ENCODE measurements at places on chromosomes 5 and 9.

GRCh38 chr9:37611961-37612360, 19.6 kb upstream of the TOMM5 start:
- DNase-seq, result no peak

DNA sequence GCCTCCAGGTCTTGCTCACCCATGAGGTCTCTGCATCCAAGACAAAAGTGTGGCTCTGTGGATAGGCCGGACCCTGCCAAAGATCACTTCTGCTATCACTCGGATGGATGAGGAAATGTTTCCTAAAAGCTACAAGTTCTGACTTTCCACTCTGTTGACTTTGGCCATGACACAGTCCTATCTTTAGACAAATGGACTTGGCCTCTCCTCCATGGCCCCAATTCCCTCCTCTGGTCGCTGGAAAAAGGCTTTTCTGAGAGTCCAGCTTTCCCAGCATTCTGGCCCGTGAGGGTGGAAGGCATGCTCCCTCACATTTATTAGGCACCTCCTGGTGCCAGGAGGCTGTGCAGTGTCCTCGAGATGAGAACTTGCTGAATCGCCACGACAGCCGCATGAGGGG, 83.1 kb downstream of the COL27A1 start:
- no peak for DNase-seq

- DNase-seq, result no peak
Observed at GRCh38 chr5:17290540-17290974, 73.1 kb downstream of the BASP1 start.

DNA sequence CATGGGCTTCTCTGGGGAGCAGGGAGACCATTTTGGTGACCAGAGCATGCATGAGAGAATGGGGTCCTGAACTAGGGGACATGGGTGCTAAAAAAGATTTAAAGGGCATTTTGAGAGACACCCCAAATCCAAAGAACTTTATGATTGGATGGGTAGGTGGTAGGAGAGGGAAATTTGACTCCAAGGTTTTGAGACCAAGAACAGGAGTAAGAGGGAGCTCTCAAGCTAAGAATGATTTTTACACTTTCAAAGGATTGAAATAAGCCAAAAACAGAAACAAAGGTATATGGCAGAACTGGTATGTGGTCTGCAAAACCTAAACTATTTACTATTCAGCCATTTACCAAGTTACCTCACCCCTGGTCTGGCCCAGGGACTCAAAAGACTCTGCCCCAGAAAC, 318.2 kb upstream of the CLINT1 start:
- DNase-seq, result no peak

DNA sequence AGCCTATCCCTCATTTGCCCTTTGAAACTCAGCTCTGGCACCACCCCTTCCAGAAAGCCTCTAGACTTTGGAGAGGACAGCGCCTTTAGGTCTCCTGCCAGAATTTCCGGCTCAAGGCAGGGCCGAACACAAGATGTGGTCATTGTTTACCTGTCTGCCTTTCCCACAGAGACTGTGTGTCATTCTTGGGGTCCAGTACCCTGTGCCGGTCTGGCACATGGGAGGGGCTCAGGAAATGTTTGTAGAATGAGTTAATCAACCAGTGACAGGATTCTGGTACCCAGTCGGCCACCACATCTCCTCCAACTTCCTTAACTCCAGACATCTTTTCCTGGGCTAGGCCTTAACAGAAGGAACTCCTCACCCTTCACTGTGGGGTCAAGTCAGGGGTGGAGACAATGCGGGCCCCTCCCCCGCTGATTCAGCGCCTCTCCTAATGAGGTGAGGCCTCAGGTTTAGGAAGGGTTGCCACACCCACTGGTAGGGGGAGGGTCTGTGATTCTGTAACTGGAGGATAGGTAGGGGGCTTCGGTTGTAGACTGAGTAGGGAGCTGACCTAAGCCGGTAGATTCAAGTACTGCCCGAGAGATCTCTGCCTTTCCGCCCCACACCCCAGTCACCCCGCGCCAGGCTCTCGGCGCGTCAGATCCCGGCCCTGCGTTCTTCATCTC, 29.3 kb downstream of the PCDH1 start:
- DNase-seq, result no peak

GRCh38 chr9:98520221-98520960, 188.3 kb downstream of the GABBR2 start:
- no peak for DNase-seq

GRCh38 chr9:133154097-133154989, 9.4 kb downstream of the GBGT1 start:
- no peak for DNase-seq

- DNase-seq, result no peak
Observed at GRCh38 chr5:59390074-59390659, 503.4 kb downstream of the PDE4D start.

GRCh38 chr9:92763721-92764380, 782 bp downstream of the BICD2 start:
- peak; percentile 29 for DNase-seq

GRCh38 chr5:54981928-54982327, 3.5 kb downstream of the ESM1 start:
- no peak for DNase-seq

- DNase-seq, result no peak
Observed at GRCh38 chr9:27541740-27542139, 12.1 kb upstream of the MOB3B start.

- no peak for DNase-seq
Observed at GRCh38 chr5:138651058-138651766, 76.0 kb upstream of the HSPA9 start.

DNA sequence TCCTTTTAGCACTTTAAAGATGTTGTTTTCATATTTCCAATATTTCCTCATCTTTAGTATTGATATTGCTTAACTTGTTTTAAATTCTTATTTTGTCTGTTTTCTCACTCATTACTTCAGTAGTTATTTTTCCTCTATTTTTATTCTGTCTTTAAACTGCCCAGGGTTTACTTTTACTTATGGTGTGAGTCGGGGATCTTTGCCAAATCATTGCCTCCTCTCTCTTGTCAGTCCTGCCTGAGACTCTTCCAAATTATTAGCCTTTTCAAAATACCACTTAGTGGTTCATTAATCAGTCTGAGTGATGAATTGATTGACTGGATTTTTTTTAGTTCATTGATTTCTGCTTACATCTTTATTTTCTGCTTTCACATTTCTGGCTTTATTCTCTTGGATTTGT, 72.9 kb downstream of the SH3GL2 start:
- DNase-seq, result no peak

DNA sequence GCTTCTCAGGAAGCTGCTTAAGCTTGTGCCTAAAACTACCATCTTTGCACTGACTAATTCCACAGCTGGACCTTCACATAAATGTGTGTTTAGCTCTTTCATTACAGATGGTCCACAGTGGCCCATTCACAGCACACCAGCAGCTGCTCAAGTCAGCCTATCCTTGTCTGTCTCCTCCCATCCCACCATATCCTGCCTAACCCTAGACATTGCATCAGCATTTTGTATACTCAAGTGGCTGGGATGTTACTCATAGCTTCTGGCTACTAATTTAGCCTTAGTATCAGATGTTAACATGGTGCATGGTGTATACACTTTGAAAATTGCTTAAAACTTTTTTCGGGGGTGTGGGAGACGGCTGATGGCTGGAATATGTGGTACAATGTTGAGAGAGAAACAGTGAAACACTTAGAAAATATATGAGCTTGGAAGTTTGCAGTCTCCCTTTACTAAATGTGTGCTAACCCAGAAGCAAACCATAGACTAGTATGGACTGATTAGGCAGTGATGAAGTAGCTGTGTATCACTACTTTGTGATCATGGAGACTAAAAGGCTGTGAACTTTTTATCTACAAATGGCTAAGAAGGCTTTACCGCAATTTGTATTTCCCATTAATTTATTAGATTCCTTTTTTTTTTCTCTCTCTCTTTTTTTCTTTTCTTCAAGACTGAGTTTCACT, 83.1 kb downstream of the JMY start:
- DNase-seq, result no peak

- DNase-seq, result no peak
Observed at GRCh38 chr5:67012171-67012570, 184.4 kb downstream of the CD180 start.

DNA sequence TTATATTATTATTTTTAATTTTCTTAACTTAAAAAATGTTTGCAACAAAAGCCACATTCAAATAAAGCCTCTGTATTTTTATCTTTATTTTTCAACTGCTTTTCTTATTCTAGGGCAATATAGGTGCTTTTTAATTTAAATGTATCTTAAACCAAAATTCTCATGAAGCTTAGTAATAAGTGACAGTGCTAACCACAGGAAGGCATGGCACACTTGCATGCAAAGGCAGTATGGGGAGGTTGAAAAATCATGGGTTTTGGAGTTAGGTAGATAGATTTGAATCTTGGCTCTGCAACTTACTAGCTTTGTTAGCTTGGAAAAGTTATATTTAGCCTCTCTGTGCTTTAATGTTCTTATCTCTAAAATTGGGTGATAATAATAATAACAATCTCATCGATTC, 458.0 kb downstream of the DMAC1 start:
- no peak for DNase-seq

GRCh38 chr9:130459941-130460669, 15.3 kb downstream of the ASS1 start:
- DNase-seq, result no peak

GRCh38 chr5:107646418-107646817, 24.3 kb downstream of the EFNA5 start:
- no peak for DNase-seq

GRCh38 chr9:107613321-107613720, 123.8 kb upstream of the KLF4 start:
- DNase-seq, result no peak

DNA sequence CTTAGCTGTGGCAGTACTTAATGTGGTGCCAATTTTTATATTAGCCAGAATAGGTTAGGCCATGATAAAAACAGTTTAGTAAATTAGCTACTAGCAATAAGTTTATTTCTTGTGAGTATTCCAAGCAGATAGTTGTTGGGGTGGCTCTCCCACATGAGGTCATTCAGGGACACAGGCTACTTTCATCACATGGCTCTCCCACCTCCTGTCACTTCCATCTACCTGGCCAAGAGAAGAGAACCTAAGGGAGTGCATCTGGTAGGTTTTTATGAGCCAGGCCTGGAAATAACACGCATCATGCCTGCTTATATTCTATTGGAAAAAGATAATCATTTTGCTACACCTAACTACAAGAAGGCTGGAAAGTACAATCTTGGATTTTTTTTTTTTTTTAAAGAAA, 161.4 kb upstream of the CCNH start:
- DNase-seq, result no peak

GRCh38 chr9:92947268-92948037, at the start of gene FGD3:
FGD3 (plus strand) TSS chr9:92947523; CDS start chr9:92976257, 28,734 bp downstream.
- DNase-seq, result no peak

GRCh38 chr9:87109231-87109631, 161.9 kb upstream of the GAS1 start:
- no peak for DNase-seq

GRCh38 chr5:34584165-34584564, 72.0 kb upstream of the RAI14 start:
- DNase-seq, result no peak

DNA sequence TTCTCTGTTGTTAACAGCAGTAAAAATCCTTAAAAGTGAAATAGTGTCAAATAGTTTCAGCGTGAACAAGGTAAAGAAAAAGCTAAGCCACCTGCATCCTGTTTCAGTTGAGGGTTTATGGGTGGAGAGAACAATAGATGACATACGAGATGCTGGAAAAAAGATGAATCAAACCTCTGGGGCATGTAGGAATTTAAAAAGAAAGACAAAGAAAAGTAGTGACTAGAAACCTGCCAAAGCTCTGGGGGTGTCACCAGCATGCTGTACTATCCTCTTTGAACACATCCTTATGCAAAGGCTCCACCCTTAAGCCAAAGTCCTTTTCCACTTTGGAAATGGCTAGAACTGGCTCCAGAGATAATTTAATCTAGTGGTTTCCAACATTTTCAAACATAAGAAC, 22.2 kb downstream of the SCAI start:
- DNase-seq, result no peak

- no peak for DNase-seq
Observed at GRCh38 chr5:165139721-165140120, 1634.3 kb downstream of the MAT2B start.

- DNase-seq, result peak; percentile 2
Observed at GRCh38 chr5:90558344-90559192, at the start of gene ADGRV1. ADGRV1 (plus strand) TSS chr5:90558797; CDS start chr5:90558896, 99 bp downstream.

- DNase-seq, result no peak
Observed at GRCh38 chr5:99900302-99900852, 634.8 kb upstream of the FAM174A start.

DNA sequence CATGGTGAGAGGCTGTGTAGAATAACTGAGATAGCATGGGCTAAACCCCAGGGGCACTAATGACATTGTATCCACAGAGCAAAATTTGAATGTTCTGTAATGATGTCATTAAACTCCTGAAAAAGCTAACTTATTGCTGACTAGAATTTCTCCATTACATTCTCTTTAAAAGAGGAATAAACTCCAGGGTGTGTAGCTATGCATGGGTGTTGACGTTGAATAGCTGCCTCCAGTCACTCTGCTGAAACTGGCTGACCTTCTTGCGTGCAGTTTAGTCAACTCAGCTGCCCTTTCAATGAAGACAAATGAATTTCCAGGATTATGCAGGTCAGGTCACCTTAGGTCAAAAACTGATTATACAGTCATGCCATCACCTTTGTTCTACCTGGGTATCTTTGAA, 617.5 kb upstream of the WWC1 start:
- DNase-seq, result no peak

GRCh38 chr5:2387634-2388325, 363.7 kb downstream of the IRX2 start:
- no peak for DNase-seq

GRCh38 chr9:107447834-107448233, 41.7 kb downstream of the KLF4 start:
- no peak for DNase-seq

Measured in activated T-cell treated with anti-CD3 and anti-CD28 coated beads for 48 hours (primary cell).